ENCODE measurements at places on chromosomes 3 and 15.

DNA sequence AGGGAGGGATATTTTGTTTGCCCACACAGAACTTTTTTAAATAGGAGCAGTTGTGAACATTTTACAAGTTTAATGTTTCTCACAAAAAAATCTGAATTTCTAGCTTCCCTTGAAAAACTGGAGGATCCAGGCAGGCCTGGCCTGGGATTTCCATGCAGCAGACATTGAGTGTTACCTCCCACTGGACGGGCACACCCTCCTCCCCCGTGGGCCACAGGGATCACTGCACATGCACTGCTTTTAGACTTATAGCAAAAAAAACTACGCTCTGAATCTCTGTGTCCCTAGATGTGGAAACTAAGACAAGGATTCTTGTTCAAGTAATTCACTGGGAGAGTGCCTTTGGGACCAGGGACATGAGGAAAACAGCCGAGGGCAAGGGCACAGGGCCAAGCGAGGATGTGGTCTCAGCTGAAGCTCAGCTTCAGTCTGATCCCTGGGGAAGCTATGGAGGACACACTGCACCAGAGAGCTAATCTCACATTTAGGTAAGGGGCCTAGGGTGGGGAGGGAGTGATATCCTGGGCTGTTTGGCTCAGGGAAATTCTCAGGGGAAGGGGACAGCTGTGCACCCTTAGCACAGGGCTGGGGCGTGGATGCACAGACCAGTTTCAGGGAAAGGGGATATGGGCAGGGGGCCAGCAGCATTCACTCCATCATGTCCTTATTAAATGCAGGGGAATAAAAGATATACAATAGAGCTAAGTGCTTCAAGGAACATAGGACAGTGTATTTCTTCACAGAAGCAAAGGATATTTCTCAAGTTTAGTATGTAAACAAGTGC is 46.0 kb downstream of the FSIP1 start:
- no peak for DNase-seq

DNA sequence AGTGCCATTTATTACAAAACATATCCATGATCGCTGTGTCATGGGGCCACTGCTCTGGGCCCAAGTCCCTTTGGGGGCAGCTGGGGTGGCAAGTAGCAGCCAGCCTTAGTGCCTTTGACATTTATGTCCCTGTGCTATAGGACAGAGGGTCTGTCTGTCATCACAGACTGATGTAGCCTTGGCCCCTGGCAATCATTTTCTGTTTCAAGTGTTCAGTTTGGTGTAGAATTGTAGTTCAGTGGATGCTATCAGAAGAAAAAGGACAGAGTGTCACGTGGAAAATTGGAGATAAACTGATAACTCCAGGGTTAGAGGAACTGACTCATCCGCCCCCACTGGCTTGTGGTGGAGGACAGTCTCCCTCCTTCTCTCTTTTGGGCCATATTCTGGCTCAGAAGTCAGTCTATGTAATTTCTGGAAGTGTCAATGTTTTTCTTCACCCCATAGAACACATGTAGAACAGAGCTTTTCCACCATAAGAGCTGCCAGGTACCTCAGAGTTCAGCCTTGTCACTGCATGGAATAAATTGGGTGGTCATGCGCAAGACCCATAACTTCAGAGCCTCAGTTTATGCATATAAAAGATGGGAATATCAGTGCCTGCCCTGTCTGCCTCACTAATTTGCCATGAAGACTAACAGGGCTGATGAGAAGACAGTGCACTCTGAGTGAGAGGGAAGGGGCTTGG is 4.5 kb upstream of the MRPS22 start:
- no peak for DNase-seq

DNA sequence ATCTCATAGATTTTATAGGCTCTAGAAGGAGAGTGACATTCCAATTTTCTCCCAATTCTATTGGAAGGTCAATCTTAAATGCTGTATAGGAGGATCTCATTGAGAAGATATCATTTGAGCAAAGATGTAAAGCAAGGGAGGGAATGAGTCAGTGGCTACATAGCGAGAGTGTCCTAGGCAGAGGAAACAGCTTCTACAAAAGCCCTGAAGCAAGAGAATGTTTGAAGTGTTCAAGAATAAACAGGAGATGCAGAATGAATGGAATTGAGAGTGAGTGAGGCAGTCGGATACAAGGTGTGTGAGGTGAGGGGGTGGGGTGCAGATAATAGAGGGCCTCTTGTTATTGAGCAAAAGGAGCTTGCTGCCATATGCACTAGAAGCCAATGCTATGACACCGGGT is 545.9 kb downstream of the IGSF11 start:
- DNase-seq: no peak

DNA sequence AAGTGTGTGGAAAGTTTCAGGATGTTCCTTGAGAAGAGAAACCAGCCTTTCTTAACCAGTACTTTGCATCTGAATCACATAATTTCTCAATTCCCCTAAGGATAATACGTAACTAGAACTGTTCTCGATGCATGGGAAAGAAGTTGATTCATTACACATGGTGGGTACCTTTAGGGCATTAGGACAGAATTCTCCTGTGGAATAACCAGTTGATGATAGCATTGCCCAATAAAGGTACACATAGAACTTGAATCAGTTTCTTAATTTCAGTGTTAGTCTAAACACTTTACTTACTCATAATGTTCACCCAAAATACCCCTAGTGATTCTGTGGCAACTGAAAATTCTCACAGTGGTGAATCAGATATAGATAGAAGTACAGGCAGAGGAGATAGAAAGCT is 1030.9 kb downstream of the ROBO1 start:
- peak; percentile 77 for DNase-seq

GRCh38 chr3:193021506-193022010 is 103.9 kb upstream of the MB21D2 start:
- no peak for DNase-seq

- DNase-seq: peak; percentile 55
Measured at GRCh38 chr15:87672309-87673288, 583.9 kb downstream of the NTRK3 start.

DNA sequence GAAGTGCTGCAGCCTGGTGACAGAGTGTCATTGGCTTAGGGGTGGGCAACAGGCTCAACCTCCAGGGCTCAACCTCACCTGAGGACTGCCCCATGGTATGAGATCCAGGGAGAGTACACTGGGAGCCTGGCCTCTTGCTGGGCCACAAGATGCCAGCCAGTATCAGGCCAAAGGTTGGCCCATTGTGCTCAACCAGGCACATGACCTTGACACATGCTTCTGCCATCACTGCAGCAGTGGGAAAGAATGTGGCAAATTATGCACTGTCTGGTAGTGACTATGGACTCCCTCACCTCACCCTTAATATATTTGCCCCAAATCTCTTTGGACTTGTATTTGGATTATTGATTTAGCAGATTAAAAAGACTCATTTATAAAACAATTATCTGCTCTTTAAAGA is 233.9 kb upstream of the GOLGA6L4 start:
- no peak for DNase-seq

DNA sequence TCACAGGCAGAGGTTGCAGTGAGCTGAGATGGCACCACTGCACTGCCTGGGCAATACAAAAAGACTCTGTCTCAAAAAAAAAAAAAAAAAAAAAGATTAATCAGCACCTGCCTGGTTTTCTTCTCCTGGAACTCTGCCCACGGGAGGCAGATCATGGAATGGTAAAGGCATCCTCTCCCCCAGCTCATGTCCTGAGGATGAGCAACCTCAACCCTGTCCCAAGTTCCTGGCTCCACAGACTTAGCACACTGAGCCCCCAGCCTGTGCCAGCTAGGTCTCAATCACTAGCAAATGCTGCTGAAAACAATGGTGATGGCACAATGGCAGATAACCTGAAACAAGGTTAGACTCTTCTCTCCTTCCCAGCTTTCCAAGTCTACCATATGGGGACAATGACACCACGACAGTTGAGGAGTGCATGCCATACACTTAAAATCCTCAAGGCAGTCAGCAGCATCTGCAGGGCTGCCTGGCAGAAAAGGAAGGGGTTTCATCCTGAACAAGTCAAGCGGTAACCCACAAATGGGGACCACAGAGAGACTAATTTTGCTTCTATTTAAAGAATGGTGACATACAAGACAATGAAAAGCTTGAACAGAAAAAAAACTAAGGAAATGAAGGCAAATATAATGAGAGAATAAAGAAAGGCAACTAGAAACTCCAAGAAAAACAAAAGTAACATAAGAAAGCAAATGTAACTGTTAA is 4.8 kb downstream of the CLN6 start:
- no peak for DNase-seq

GRCh38 chr3:78970656-78971055 is 797.1 kb downstream of the ROBO1 start:
- DNase-seq: no peak

DNA sequence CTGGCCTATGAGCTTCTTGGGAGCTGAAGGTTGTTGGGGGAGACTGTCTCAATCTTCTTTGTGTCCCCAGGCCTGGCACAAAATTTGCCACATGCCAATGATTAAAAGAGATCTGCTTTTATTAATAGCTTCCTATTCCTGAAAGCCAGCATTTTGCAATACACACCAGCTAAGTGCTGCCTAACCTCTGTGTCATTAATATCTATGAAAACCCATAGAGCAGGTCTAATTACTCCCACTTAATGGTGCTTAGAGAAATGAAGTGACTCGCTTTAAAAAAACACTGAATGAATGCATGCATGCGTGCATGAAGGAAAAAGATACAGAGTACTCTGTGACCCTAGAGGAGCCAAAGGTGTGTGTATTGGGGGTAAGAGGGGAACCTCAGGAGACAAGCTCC is 55.0 kb downstream of the SLC6A1 start:
- DNase-seq: no peak

All from choroid plexus epithelial cell (primary cell).